HEK293T (cell line): ENCODE measurements at places on chromosomes 7 and 10.

DNA sequence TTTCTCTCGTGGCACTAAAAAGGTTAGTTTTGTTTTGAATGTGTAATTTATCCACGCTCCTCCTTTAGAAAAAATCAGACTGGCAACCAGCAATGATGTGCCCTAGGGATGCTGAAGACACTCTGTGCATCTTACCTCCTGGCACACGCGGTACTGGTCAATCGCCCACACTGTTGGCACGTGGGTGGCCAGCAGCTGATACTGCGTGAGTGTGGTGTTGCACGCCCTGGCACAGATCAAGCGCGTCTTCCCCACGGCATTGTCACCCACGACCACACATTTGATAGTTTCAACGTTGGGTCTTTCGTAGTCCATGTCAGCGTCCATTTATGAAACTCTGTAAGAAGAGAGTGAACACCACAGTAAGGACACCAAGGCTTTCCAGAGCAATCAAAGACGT is 32.8 kb downstream of the RHOBTB1 start:
- no peak for DNase-seq

DNA sequence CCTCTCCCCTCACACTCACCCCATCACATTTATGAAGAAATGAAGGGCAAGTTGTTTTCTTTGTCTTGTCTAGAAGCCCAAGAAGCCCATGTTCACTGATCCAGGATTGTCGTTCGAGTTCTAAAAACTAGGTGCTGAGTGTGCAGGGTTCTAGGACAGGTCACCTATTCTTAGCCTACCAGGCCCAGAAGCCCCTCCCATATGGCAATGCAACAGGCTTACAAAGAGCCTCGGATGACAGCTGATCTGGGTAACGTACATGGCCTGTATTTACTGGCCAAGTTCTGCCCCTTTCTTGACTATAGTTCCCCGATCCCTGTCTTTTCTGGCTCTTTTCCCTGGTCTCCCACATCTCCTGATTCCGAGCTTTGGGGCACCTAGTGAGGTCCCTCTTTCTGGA is 160.9 kb downstream of the FZD1 start:
- DNase-seq: no peak

GRCh38 chr10:69703766-69704630 is 74.0 kb downstream of the FAM241B start:
- DNase-seq: no peak

GRCh38 chr10:111126077-111126476 is 49.2 kb downstream of the ADRA2A start:
- DNase-seq: no peak

DNA sequence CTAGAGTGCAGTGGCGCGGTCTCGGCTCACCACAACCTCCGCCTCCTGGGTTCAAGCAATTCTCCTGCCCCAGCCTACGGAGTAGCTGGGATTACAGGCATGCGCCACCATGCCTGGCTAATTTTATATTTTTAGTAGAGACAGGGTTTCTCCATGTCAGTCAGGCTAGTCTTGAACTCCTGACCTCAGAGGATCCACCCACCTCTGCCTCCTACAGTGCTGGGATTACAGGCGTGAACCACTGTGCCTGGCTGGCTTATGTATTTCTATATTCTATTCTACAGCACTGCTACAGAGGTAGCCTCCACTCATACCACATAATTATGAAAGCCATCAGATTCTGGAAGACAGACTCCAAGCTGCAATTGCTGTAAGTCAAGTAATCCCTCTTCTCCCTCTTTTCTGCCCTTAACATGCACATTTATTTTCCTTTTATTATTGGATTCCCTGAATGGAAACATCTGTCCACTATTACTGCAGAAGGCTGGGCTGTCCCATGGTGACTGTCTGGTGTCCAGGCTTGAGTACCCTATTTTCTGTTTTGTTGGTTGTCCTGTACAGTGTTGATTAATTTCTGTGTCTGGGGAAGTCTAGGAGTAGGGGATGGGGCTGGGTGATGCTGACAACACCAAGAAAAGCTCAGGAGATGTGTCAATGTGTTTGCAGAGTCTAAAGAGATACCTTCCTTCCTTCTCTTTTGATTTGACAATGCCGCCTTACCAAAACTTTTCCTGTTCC is 5.8 kb upstream of the ZNF487 start:
- no peak for DNase-seq

GRCh38 chr10:86440874-86441843 is 74.6 kb upstream of the GRID1 start:
- no peak for DNase-seq

GRCh38 chr10:90738885-90739284 is 119.0 kb downstream of the HTR7 start:
- no peak for DNase-seq

GRCh38 chr10:21336476-21337170 is 188.9 kb downstream of the SKIDA1 start:
- peak; percentile 29 for DNase-seq

DNA sequence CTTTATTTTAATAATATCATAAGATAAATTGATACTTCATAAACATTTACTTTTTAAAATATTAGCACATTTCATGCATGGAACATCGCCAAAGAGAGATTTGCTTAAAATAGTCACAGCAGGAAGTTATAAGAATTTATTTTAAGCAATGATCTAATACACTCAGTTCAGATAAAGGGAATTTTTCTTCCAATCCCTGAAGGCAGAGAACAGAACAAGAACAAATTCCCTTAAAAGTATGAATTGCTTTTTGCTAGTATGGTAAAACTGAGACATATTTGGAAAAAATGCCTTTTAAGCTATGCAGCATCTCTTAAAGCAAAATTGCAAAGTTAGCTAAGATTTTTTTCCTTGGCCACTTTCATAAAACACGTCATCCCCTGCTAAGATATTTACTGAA is 91.0 kb downstream of the SEMA3D start:
- no peak for DNase-seq

GRCh38 chr7:101943889-101944600 is 126.6 kb downstream of the CUX1 start:
- DNase-seq: no peak

DNA sequence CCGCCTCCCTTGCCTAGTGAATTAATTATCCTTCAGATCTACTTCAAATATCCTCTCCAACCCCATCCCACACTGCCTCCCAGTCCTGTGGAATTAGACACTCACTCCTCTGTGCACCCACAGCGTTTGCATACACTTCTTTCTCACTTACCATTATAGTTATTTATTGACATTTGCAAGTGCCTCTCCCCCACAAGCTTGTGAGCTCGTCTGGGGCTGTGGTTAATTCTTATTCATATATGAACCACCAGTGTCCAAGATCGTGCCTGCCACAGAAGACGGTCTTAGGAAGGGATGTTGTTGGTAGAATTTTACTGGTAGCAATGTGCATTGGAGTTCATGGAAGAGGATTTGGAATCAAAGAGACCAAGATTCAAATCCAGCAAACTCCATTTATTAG is 68.1 kb upstream of the AOAH start:
- DNase-seq: no peak

DNA sequence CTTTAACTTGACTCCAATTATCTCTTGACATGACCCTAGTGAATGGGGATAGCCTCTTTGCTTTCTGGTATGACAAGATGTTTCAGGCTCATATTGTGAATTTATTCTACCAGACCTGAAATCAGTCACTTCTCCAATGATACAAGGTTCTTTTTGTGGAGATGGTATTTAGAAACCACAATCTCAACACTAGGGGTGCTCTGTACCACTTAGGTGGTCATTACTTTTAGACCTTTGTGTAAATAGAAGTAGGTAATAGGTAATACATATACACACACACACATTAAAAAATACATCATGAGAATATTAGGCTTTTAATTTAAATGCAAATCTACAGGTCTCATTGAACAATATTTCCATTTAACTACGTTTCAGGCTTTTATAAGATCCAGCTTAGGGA is 199.0 kb upstream of the RHOBTB1 start:
- DNase-seq: no peak

GRCh38 chr10:49331431-49331830 is 32.5 kb downstream of the C10orf71 start:
- no peak for DNase-seq

DNA sequence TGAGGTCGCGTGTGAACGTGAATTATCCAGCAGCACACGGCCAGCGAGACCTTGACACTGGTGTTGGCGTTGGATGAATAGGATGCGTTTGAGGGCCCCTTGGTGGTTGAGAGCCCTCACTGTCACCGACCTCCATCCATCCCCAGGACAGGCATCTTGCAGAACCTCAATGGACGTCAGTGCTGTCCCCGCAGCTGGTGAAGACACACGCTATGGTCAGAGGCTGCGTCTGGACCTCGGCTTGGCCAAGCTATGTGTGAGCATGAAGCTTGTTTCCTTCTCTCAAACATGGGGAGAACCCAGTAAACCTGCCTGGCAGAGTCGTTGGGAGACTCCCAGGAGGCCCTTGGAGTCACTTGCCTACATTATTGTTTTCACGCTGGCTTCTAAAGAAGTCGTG is 229.2 kb downstream of the ADARB2 start:
- no peak for DNase-seq

DNA sequence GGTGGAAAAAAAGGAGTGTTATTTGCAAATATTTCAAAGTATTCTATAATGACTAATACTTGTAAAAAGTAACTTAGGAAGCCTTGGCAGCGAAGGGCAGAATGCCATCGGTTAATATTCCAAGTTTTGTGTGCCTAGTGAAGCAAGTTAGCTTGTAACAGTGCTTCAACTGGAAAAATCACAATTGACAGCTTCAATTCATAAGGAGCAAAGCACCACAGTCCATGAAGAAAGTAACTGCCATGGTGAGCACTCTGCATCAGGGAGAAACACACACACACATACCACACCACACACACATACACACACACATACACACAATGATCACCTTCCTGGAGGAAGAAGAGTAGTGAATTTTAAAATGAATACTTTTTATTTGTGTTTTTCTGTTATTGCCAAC is 298.3 kb downstream of the CNTNAP2 start:
- DNase-seq: no peak

DNA sequence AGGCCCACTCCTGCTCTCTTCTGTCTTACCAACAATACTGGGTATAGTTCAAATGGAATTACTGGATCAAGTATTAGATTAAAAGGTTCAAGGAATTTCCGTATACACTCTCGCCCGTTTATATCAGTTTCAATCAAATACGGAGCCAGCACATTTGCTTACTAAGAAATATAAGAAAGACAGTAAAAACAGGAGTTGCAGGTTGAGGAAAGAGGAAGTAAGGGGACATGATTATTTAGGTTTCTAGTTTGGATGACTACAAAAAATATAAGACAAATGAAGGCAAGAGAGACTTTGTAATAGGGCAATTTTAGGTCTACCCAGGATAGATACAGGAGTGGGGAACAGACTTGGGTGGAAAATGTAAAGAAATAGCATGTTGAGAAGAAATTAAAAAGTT is 109.9 kb upstream of the ABI1 start:
- DNase-seq: no peak
